Stimulated activated CD8-positive, alpha-beta memory T cell treated with anti-CD3 and anti-CD28 coated beads, Interleukin-4, amount 100 ng/mL, for 1 hour (primary cell): ENCODE measurements at places on chromosomes 2 and 18.
A peak's percentile ranks its signal among the peaks of the same experiment; 100 is the strongest.

DNA sequence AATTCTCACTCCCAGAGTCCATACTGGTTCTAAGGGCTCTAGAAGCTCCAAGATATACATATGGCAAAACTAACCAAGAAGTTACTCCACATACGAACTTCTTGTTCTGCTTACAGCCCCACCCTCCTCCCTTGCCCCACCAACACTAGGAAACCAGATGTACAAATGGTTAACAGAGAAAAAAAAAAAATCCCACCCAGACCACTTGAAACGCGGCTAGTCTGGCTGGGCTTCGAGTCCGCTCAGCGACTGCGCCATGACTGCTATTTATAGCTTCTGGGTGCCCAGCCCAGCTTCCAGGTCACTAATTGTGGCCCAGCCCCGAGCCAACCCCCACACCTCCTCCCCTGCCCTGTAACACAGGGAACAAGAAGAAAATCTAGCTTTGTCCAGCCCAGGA lies 47.0 kb upstream of the IHH start:
- no peak for DNase-seq

- DNase-seq = no peak
Measured at GRCh38 chr2:223050900-223051504, 988 bp upstream of the KCNE4 start.

- DNase-seq = no peak
Measured at GRCh38 chr2:236626391-236627150, 56.9 kb downstream of the ACKR3 start.

- no peak for DNase-seq
Measured at GRCh38 chr2:212097001-212097400, 441.6 kb downstream of the ERBB4 start.

DNA sequence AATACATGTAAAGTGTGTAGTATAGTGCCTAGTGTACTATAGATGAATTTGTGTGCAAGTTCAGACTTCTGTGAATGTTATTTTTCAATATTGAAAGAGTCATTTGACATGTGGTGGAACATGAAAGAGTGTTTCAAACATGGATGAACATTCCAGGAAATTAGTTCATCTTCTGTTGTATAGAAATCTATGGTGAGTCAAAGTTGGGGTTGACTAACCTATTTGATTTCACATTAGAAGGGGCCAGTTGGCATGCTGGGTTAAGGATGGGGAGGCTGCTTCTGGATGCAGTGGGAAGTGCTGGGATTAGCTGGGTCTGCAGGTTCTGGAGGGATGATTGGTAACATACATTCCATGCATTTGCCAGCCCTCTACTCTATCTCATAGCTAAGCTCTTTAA lies 50.6 kb downstream of the LYPD6B start:
- DNase-seq = no peak

- no peak for DNase-seq
Measured at GRCh38 chr2:100275200-100275589, 47.1 kb downstream of the LONRF2 start.

DNA sequence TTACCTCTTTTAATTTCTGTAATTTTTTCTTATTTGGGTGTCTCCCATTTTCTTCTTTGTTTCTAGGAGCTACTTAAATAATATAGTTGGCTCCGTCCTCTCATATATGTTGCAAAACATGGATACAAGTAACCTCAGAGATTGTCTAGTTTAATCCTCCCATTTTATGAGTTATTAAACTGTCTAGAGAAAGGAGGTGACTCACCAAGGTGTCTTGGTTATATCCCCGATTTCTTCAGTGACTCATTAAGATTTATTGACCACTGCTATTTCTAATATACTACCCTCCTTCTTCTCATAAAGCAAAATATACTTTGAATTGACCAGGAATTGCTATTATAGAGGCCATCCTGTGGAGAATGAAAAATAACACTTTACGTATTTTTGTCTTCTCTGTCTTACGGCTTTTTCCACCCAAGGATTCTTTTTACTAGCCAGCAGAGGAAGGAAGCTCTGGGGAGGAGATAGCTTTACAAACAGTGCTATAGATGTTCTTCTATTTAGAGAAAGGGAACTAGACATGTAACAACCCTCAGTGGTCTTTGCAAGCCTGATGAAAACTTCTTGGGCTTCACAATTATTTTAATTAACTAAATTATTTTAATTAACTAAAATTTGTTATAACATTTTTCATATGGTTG lies 300.4 kb upstream of the TNP1 start:
- no peak for DNase-seq

GRCh38 chr2:181462033-181462432 lies 4.8 kb downstream of the ITGA4 start:
- DNase-seq = no peak

DNA sequence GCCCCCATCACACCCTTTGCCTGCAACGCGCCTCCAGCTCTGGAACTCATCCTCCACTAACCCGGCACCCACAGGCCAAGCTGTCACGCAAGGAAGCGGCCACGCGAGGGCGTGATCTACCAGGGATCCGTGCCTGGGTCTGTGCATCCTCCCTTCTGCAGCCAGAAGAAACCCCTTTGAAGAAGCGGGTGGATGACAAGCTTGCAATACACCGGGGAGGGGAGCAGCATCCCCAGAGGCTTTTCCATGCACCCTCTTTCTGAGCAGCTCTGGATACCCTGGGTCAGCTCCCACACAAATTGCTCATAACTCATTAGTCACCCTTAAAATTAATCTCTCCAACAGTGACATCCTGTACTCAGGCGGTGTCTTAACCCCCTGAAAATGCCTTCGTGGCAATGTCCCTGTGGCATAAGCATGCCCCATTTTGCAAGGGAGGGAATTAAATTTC lies 47.6 kb downstream of the PDCL3 start:
- DNase-seq = peak; percentile 49

DNA sequence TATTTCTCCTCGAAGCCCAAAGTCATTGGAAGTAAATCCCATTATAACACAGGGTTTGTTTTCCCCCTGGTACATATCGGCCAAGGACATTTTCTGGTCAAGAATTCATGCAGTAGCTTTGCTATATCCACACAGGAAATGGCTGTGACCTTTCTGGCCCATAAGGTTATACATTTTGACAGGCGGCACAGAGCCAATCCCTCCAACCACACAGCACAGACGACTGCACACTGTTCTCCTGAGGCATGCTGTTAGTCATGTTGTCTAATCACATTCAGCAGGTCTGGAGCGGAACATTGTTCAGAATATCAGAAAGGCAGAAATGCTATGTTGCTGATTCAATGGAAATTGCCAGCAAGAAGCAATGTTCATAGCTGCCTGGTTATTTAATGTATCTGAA lies 742.3 kb upstream of the SLC8A1 start:
- DNase-seq = no peak

DNA sequence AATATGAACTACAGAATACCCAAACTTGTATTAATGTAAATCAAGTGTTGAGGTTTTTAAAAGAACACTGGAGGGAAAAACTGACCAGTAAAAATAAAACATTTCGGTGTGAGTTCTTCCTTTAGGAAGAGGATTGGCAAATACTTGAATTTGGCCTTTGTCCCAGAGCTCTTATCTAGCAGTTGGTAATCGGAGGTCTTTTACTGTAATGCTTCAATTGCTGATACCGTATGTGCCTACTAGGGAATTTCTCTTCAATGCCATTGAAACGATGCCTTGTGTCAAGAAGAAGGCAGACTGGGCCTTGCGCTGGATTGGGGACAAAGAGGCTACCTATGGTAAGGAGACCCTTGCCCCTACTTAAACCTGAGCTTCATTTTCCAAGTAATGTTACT lies 4.1 kb downstream of the RRM2 start:
- DNase-seq = no peak

DNA sequence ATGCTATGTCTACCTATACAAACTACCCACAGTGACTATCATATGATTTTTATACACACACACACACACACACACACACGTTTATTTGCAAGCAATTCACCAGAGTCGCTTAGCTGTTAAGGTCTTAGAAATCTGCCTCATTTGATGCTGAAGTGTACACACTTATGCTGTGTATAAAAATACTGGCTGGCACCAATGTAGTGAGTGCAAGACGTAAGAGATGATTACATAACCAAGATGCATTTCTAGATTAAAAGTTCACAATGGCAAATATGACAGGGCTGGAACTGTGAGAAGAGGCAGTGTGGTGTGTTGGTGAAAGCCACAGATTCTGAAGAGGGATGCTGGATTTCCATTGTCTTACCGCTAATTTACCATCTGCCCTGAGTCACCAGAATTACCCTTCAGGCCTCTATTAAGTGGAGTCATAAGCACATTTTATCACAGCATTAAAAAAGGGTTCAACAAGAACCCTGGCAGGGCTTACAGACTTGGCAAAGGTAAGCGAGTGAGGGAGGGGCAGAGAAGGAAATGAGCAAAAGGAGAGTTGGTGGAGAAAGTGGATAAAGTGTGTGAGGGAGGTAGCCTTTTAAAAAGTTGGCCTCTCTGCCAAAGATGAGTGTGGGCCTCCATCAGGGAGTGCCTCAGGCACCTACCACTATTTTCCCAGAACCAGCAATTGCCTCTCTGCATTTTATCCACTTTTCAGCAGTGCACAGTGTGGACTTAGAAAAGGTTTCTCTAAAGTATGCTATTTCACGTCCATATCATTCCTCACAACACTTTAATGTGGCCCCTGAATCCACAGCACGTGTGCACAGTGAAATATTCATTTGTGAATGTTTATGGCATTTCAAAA lies 21.5 kb downstream of the MEIS1 start:
- no peak for DNase-seq

GRCh38 chr2:21131861-21132260 lies 8.1 kb downstream of the TDRD15 start:
- DNase-seq = no peak

- no peak for DNase-seq
Measured at GRCh38 chr2:16105669-16106281, 165.4 kb downstream of the MYCN start.

- DNase-seq = no peak
Measured at GRCh38 chr18:21490748-21491147, 109.8 kb downstream of the ESCO1 start.

- DNase-seq = no peak
Measured at GRCh38 chr2:160660741-160661140, 167.1 kb upstream of the RBMS1 start.

GRCh38 chr18:1047406-1047805 lies 142.7 kb downstream of the ADCYAP1 start:
- DNase-seq = no peak

DNA sequence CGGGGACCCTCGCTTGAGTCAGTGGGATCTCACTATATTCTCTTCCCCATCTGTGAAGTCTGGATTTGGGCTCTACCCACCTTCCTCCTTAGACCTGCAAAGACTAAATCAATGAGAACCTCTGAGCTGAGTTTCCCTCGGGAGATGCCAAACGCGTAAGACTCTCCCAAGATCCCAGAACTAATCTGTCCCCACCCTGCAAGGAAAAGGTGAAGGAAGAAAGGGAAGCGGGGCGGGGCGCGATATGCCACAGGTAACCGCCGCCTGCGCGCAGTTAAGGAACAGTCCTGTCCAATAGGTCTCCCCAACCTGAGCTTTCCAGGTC lies 780 bp downstream of the SRD5A2 start:
- no peak for DNase-seq

DNA sequence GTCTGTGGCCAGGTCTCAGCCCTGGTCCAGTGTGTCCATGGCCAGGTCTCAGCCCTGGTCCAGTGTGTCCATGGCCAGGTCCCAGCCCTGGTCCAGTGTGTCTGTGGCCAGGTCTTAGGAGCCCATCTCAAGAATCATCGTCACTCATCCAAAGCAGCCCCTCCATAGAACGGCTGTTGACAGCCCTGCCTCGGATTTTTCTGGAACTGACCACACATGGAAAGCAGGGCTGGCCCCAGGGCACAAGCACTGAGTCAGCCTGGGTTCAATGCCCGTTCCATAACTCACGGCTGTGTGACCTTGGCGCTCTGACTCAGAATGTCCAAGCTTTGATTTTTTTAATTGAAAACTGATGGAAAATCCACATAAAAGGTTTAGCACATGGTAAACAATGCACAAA lies 59.9 kb upstream of the SNTG2 start:
- DNase-seq = no peak

- DNase-seq = no peak
Measured at GRCh38 chr18:79737426-79737825, 57.8 kb downstream of the CTDP1 start.

GRCh38 chr2:54085069-54085468 lies 30.3 kb upstream of the ACYP2 start:
- DNase-seq = no peak

DNA sequence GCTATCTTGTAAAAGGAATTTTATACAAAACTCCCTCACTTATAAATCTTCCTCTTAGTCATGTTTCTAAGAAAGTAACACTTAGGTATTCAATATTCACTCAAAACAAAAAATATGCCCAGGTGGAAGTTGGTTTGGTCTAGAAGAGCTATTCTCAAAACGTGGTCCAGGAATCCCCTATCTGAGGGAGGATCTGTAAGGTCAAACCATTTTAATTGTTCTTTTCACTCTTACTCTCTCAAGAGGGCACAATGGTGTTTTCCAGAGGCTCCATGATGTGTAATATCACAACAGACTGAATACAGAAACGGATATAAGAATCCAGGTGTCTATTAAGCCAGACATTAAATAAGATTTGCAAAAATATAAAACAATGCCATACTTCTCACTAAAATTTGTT lies 9.9 kb downstream of the MOB1A start:
- DNase-seq = no peak

DNA sequence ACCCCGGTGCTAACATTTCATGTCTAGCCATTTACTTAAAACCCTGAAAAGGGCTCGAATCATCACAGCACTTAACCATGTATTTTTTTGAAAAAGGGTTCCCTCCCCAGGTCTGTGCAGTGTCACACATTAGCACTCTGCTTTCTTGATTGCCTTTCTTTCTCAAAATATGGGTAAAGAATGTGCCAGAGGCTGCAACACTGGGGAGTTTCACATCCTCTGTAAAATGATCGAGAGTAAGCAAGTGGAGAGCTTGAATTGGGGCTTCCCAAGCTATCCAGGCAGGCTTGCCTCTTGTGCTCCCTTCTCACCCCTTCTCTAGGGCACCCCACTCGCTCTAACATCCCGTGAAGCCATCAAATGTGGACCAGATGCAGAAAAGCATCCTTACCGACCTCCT lies 177.0 kb upstream of the CCDC68 start:
- DNase-seq = no peak
